ENCODE measurements at places on chromosomes 13 and 19.
A peak's percentile ranks its signal among the peaks of the same experiment; 100 is the strongest.

GRCh38 chr13:39895254-39895653, 239.8 kb downstream of the COG6 start:
- no peak for DNase-seq

GRCh38 chr19:52070496-52070895, 21.9 kb upstream of the ZNF432 start:
- DNase-seq = no peak

- no peak for DNase-seq
Observed at GRCh38 chr19:48379058-48379457, 12.3 kb downstream of the KDELR1 start.

DNA sequence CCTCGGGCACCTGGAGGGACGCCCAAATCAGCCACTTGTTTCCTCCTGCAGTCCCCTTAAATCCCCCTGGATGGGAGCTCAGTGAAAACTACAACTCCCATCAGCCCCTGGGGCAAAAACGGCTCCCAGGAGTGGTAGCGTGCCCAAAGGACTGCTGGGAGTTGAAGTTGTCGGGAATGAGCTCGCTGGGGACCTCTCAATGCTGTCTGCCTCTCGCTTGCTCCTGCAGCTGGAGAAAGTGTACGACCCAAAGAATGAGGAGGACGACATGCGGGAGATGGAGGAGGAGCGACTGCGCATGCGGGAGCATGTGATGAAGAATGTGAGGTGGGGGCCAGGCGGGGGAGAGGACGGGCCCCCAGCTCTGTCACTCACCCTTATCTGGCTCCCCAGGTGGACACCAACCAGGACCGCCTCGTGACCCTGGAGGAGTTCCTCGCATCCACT, 14.7 kb upstream of the DHDH start:
- peak; percentile 15 for DNase-seq

DNA sequence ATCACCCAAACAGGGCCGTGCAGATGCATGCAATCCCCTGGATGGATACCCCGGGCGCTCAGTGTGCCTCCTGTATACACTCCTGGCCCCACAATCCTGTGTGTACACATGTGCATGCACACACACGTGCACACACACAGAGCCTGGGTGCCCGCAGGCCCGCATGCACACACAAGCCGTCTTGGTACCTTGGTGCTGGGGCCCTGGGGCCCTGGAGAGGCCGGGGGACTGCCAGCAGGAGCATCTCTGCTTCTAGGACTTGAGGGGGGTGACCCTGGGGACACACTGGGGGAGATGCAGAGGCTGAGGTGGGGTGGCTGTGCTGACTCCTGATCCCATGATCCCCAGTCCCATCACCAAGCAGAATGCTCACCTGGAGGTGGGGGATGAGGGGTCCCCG, 15.6 kb upstream of the EPOR start:
- DNase-seq = no peak

GRCh38 chr19:48484247-48484893, 15.2 kb downstream of the CYTH2 start:
- DNase-seq = no peak
